ENCODE measurements at places on chromosomes 16 and 17.

DNA sequence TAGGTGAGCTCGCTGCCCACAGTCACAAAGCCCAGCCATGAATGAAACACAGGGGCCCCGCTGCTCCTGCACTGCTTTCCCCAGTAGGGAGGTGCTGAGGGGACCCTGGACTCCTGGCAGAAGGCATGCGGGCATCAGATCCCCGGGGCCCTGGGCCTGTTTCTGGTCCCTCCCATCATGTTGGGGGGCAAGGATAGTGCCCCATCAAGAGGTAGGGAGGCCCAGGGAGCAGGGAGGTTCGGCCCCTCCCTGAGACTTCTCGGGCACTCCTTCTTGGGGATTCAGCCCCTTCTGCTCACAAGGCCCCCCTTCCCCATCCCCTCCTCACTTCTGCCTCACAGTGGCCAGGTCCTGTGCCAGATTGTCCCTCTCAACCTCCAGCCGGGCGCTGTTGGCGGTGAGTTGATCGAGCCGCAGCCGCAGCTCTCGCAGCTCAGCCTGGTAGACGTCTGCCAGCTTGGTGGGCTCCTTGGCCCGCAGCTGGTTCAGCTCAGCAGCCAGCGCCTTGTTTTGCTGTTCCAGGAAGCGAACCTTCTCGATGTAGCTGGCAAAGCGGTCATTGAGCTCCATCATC is 515 bp downstream of the GFAP start:
- no peak for DNase-seq

DNA sequence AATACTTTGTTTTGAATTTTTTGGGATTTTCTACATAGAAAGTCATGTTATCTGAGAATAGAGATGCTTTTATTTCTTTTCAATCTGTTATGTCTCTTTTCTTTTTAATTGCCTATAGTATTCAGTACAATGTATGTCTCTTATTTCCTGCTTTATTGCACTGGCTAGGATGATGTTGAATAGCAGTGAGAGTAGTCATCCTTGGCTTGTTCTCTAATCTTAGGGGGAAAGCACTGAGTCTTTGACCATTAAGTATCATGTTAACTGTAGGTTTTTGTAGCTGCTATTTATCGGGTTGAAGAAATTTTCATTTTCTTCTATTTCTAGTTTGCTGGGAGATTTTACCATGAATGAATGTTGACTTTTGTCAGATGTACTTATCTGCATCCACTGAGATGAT is 10.0 kb upstream of the ABCA3 start:
- no peak for DNase-seq

- no peak for DNase-seq
Measured at GRCh38 chr17:901964-902363, 77.6 kb downstream of the NXN start.

DNA sequence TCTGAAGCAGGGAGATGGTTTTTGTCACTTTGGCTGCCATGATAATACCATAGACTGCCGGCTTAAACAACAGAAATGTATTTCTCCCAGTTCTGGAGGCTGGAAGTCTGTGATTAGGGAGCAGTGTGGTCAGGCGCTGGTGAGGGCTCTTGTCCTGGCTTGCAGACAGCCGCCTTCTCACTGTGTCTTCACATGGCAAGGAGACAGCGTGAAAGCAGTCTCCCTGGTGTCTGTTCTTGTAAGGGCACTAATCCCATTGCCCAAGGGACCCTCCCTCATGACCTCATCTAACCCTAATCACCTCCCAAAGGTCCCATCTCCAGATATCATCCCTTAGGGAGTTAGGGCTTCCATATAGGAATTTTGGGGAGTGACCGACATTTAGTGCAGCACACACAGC is 167.0 kb downstream of the ENGASE start:
- no peak for DNase-seq

- DNase-seq, result no peak
Measured at GRCh38 chr17:46983782-46984181, 4.7 kb upstream of the RPRML start.

DNA sequence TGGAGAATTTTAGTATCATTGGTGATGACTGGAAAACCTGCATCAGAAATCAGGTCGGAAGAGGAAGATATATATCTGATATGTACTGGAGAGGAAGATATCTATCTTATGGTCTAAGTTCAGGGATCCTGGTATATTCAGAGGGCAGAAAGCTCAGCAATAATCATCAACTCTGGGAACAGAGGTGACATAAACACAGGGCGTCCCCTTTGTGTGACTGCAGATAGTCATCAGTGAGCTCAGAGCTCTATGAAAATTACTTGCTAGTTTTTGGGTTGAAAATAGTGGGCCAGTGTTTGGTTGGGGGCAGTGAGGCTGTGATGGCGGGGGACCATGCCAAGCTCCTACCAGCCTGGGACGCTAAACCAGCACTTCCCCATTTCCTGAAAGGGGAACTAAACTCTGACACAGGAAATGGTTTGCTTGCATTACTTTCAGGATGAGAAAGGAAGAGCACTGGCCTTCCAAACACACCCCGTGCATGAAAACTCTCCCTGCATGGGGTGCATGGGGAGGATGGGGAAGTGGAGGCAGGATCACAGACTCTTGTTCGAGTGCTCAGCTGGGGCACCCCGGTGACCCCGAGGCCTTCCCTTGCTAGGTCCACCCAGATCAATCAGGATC is 15.8 kb downstream of the NOD2 start:
- no peak for DNase-seq

GRCh38 chr16:13856398-13856797 is 63.6 kb upstream of the ERCC4 start:
- DNase-seq, result no peak

- no peak for DNase-seq
Measured at GRCh38 chr17:34472363-34472762, 107.0 kb upstream of the TMEM132E start.

- DNase-seq, result no peak
Measured at GRCh38 chr16:50254072-50254471, 12.3 kb upstream of the ADCY7 start.

DNA sequence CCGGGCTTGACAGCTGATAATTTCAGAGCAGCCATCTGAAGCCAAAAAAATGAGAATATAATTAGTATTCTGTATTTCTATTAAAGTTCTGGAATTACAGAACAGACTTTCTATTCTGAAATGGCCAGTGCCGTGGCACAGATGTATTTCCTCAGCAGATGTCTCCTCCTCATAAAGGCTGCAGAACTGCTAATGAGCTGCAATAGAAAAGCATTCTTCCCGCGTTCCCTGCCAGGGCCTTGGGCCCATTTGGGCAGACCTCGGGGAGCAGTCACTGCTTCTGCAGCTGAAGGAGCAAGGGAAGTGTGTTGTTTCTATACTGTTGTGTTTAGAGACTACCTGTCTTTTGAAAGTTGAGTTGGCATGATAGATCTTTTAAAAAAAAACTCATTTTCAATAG is 152.6 kb upstream of the CACNG5 start:
- DNase-seq, result no peak

DNA sequence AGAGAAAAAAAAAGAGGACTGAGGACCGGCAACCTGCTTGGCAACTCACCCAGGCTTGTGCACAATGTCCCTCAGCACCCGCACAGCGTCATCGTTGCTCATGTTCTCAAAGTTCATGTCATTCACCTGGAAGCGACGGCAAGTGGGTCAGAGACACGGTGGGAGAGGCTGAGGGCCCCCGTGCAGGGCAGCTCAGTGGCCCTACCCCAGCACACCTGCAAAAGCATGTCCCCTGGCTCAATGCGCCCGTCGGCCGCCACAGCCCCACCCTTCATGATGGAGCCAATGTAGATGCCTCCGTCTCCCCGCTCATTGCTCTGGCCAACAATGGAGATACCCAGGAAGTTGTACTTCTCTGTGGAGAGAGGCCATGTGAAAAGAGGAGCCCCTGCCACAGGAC is 5.4 kb downstream of the DVL2 start:
- no peak for DNase-seq

- no peak for DNase-seq
Measured at GRCh38 chr17:13417381-13417950, 184.3 kb downstream of the HS3ST3A1 start.

Measured in breast epithelium (tissue), 4 donors.